Spleen (tissue), 13 donors: ENCODE measurements at places on chromosomes 1 and 21. TPM values are rescaled to one million over a fixed set of nuclear protein-coding genes. Genes with fewer than 3 reads are reported as not detected.

DNA sequence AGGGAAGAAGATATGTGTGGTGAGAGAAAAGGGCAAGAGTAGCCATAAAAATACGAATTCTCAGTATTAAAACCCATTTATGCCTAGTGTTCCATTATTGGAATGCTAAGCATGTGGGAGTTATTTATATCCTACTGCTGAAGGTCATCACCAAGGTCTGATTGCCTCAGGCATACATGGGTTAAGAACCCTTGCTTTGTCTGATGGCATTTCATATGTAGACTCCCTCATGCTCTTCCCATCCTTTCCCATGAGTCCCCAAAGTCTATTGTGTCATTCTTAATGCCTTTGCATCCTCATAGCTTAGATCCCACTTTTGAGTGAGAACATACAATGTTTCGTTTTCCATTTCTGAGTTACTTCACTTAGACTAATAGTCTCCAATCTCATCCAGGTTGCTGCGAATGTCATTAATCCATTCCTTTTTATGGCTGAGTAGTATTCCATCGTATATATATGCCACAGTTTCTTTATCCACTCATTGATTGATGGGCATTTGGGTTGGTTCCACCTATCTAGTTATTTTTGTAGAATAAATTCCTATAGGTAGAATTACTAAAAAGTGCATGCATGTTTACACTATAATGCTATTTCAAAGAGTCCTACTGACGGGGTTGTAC lies 172.5 kb downstream of the DYRK1A start:
- DNase-seq, result no peak

DNA sequence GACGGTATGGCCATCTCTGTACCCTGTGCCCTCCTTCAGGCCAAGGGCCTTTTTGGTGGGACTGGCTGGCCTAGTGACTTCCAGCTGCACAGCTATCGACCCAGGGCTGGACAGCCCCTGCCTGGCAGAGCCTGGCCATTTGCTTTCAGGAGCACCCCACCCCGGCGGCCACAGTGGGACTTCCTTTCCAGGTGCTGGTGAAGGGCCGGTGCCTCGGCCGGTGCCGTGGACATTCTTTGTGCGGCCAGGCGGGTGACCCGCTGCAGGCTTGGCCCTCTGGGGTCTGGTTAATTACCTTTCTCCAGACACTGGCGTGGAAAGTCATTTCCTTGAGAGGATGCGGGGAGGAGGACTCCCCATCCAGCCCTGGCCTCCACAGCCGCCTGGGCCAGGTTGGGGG lies 50.1 kb downstream of the PRDM16 start:
- no peak for DNase-seq

DNA sequence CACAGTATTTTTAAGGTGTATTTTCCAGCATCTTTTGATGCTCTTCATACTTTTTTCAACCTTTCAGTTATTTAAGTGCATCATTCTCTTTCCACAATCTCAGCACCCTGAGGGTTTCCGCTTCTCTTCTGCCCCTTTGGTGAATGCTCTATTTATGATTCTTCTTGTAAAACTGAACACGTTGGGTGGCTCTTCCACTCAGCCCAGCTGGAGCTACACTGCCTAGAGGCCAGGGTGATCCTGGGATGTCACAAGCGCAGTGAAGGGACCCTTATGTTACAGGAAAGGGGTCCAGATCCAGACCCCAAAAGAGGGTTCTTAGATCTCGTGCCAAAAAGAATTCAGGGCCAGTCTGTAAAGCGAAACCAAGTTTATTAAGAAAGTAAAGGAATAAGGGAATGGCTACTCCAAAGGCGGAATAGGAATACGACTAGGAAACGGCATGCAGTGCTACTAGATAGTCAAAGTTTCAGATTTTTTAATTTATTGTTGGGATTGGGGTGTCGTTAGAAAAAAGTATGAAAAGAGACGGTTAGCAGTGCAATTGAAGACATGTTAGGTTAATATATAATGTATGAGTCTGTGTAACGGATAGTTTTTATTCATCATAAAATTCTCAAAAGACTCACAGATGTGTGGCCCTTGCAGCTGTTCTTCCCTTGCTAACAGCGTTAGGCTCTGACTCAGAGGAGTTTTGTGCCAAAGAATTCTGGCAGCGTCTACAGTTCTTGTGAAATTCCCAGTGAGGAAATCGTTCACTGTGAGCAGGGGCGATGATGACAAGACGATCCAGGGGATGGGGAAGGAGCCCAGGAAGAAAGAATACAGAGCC lies 14.4 kb upstream of the ERVH48-1 start:
- peak; percentile 23 for DNase-seq

DNA sequence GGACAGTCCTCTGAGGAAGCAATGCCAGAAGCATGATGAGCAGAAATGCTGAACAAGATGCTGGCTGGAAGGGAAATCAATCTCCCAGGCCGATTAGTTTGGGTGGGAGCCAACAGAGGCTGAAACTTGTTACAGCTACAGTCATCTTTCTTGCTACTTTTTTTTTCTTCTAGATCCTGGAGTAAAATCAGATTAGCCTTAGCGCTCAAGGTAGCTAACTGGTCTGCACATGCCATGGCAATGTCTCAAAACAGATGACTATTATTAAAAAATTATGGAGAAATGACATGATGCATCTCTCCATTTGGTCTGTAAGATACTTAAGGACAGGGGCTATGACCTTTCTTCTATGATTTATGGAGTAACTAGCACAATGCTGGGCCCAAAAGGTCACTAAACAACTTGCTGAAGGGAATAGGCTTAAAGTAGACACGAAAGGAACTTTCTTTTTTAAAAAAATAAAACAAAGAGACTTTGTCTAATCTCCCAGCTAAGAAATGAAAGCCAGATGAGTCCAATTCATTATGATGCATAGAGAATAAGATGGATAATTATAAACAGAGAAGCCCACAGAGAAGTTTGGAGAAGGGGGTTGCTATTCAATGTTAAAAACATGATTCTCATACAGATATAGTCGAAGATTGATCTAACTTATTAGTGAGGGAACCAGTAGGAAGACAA lies 42.5 kb downstream of the UTP25 start:
- no peak for DNase-seq

DNA sequence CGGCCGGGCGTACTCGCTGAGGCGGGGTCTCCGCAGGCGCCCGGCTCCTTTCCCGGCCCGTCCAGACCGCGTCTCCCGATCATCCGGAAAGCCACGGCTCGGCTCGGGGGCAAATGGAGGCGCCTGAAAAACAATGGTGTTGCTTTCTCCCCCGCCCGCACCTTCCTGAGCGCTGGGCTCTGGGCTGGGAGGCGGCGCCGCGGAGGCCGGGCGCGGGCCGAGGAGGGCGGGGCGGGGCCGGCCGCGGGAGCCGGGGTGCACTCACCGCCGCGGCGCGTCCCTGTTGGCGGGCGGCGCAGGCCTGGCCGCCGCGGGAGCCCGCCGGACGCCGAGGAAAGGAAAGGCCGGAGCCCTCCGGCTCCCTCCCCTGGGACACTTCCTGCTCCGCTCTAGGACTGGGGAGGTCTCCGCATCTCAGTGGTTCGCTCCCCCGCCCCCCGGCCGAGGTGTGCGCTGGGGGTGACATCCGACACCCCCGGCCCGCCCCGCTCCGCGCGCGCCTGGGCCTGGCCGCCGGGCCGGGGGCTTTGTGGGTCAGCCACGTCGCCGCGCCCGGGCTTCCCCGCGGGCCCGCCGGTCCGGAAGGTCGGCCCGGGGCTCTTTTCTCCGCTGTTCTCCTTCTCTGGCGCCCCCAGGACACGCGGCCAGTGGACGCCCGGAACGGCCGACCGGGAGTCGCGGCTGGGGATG lies at the start of gene ZNF496:
TSS of gene ZNF496 (minus strand) at position 343 of the 690 bp plus-strand sequence. CDS start 2,289 bp downstream, outside the sequence.
- peak; percentile 90 for DNase-seq

The CROCC gene
- 22.8 TPM for total RNA-seq

The PIGV gene
- 10.2 TPM for total RNA-seq
